ENCODE measurements at places on chromosomes 7 and 10.

DNA sequence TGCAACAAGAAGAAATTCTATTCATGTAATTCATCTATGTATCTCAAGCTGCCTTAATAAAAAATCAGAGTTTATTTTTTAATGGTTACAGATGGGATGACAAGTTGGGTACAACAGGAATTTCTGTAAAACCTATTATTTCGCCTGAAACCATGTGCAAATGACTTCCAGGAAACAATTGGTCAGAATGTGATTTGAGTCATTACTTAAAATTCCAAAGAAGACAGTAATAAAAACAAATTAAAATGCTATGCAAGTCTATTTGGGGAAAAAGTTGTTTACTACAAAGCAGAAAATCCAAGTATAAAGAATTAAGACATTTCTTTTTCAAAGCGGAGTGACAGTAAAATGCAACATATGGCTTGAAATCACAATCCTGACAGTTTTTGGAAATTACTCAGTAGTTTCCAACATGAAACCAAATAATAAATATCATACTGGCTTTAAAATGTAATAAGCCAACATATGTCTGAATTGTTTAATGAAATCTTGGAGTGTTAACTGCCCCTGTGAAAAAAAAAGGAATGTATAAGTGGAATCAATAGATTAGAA is 41.5 kb upstream of the SEMA3C start:
- no peak for DNase-seq

GRCh38 chr7:1537535-1538412 is 7.3 kb downstream of the MAFK start:
- DNase-seq, result no peak

GRCh38 chr7:146736446-146737190 is 620.0 kb downstream of the CNTNAP2 start:
- no peak for DNase-seq

- DNase-seq, result no peak
These were observed 139.9 kb upstream of the ADCY1 start for GRCh38 chr7:45434167-45434784.

- no peak for DNase-seq
These were observed 26.1 kb downstream of the IFIT5 start for GRCh38 chr10:89440226-89441009.

- no peak for DNase-seq
These were observed 20.6 kb upstream of the ARHGAP12 start for GRCh38 chr10:31949266-31949665.

DNA sequence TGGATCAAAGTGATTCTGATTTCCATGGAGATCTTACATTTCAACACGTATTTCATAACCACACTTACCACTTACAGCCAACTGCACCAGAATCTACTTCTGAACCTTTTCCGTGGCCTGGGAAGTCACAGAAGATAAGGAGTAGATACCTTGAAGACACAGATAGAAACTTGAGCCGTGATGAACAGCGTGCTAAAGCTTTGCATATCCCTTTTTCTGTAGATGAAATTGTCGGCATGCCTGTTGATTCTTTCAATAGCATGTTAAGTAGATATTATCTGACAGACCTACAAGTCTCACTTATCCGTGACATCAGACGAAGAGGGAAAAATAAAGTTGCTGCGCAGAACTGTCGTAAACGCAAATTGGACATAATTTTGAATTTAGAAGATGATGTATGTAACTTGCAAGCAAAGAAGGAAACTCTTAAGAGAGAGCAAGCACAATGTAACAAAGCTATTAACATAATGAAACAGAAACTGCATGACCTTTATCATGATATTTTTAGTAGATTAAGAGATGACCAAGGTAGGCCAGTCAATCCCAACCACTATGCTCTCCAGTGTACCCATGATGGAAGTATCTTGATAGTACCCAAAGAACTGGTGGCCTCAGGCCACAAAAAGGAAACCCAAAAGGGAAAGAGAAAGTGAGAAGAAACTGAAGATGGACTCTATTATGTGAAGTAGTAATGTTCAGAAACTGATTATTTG is 15.3 kb downstream of the HNRNPA2B1 start:
- DNase-seq, result no peak

GRCh38 chr10:43075612-43076003 is 1.3 kb upstream of the RET start:
- no peak for DNase-seq

GRCh38 chr7:18003286-18003994 is 24.2 kb downstream of the PRPS1L1 start:
- no peak for DNase-seq

- DNase-seq, result peak; percentile 16
These were observed 171.4 kb downstream of the ST7 start for GRCh38 chr7:117124591-117125220.
